Mucosa of descending colon (tissue), 3 donors: ENCODE measurements at places on chromosomes 3 and 15. TPM values are rescaled to one million over a fixed set of nuclear protein-coding genes. Genes with fewer than 3 reads are reported as not detected.

- DNase-seq = no peak
Observed at GRCh38 chr3:74591946-74592345, 22.5 kb downstream of the CNTN3 start.

DNA sequence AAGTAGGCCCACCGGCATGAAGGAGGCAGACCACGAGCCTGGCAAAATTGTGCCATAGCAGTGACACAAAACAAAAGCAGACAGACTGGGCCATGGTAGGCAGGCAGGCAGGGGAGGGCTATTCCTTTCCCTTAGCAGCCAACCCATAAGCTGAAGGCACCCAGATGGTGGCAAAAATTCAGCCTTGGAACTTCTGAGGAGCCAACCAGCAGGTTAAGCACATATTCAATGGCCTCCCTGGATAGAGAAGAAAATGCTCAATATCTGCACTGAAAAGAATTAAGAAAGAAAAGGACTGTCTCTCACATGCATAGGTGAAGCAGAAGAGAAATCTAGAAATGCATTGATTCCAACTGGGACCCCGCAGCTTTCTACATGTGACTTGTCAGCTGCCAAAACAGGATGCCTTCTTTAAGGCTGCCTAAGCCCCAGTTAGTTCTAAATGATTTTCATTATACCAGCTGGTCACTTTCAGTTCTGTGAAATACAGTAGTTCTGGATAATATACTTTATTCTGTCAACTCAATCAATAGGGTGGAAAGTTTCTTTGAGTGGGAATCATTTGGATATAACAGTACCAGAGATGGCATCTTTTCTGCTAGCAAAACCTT lies 2.7 kb downstream of the PRICKLE2 start:
- DNase-seq = no peak

DNA sequence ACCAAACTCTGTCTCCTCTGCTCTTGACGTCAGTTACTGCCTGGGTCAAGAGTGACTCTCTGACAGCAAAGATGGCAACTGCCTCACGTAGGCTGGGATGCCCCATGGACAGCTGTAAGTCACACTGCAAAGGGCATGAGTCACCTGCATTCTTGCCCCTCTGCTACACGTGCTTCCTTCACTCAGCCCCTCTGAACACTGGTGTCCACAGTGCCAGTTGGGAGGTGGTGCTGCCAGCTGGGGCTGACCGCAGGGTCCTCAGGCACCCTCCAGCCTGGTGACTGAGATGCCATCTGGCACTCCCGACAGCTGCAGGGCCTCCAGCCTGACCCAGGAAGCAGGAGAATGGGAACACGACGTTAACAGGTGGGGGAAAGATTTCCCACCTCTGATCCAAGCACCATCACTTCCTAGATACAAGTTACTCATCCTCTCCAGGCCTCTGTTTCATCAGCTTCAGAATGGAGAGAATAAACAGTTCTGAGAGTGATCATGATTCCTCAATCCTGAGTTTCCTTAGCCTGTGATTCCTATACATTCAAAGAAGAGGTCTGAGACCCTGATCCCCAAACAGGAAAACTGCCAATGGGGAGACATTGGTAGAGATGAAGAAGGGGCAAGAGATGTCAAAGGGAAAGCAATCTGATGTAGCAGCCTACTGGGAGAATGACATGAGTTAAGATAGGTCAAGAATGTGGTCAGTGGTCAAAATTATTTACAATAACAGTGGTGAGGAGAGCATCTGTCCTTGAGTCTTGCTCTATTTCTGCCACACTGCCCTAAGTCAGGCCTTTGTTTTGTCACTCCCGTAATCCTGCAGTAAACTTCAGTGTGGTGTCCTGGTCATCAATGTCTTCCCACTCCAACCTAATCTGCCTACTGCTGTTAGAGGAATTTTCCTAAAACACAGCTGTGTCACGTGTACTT lies 86.1 kb upstream of the BCL6 start:
- DNase-seq = no peak

DNA sequence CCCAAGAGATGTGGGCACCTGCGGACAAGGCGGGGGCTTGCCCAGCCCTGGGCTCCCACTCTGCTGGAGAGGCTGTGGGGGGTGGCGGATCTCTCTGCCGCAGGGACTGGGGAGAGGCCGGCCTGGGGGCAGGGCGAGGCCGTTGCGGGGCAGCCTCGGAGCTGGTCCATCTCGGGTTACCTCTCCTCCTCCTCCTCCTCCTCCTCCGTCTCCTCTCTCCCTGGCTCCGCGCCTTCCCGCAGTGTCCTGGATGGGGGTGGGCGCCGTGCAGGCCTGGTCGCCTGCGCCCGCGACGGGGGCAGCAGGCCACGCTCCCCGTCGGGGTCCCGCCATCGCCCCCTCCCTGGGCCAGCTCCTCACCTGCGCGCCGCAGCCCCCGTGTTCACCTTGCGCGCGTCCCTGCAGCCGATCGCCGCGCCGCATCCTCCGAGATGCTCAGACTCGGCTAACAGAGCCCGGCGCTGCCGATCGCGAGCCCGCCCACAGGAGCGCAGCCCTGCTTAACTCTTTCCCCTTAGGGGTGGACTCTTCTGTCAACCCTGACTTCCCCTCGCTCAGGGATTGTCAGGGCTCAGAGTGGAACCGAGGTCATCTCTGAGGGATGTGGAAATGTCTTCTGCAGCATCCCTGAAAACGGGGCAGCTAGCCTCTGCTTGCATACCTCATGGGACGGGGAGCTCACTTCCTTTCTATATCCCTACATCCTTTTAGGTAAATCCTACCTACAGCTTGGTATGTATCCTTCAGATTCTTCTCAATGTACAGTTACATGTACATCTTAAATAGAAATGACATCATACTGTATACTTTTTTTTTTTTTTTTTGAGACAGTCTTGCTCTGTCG lies at the start of gene PRRT3:
Gene PRRT3, minus strand, starts transcription at position 447 of the 844 bp plus-strand sequence. CDS start 2,293 bp downstream, outside the sequence.
- DNase-seq = peak; percentile 69

GRCh38 chr3:55571913-55572312 lies 84.8 kb upstream of the WNT5A start:
- DNase-seq = peak; percentile 54

- no peak for DNase-seq
Observed at GRCh38 chr15:26972636-26973035, 1.7 kb downstream of the GABRG3 start.

DNA sequence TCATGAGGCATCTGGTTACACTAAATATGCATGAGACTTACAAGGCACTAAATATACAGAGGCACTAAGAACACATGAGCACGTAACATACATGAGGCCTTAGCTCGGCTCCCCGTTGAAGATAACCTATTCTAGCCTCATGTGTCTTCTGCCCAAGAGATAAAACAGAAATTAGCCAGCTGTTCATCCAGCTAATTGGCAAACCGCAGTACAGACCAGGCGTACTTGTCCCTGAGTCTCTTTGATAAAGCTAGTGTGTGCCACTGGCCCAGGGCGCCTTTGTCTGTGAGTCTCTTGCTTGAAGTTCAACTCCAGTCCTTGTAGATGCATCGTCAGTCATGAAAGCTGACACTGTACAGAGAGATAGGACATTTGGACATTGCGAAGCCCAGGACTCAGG lies 121.9 kb upstream of the SPATA12 start:
- no peak for DNase-seq

GRCh38 chr3:43197181-43197580 lies 89.2 kb upstream of the SNRK start:
- no peak for DNase-seq

- no peak for DNase-seq
Observed at GRCh38 chr3:15443826-15444524, 16.6 kb downstream of the EAF1 start.

GRCh38 chr3:56459719-56460118 lies 8.5 kb downstream of the ERC2 start:
- no peak for DNase-seq

DNA sequence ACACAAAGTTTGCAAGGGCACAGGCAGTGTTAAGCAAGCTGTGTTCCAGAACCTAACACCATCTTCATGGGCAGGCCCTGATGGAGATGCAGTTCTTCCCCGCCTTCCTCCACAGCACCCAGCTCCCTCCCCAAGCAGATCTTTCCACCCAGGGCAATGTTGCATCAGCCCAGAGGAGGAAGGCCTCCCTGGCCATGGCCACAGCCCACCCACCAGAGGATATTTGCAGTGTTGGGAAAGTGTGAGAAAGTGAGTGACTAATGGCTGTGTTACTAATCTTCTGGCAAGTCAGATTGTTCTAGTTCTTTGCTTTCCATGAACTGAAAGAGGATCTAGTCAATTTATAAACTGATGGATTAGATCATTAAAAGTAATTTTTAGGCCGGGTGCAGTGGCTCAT lies 42.0 kb upstream of the ATP10A start:
- no peak for DNase-seq

DNA sequence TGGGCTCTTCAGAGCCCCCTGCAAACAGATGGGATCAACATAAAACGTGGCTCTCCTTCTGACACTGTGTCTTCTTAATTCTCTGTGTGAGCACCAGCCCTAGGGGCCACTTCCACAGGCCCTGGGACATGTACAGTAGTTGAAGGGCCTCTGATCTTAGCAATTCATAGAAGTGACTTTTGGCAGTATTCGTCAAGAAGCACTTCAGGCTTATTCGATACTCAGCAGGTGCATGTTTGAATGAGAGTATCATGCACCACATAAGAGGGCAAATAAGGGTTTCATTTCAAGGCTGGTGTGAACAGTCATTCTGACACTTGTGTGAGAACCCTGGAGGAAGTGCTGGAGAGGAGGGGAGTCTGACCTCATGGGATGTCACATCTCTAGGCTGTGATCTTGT lies 113.9 kb downstream of the GABRG3 start:
- no peak for DNase-seq

DNA sequence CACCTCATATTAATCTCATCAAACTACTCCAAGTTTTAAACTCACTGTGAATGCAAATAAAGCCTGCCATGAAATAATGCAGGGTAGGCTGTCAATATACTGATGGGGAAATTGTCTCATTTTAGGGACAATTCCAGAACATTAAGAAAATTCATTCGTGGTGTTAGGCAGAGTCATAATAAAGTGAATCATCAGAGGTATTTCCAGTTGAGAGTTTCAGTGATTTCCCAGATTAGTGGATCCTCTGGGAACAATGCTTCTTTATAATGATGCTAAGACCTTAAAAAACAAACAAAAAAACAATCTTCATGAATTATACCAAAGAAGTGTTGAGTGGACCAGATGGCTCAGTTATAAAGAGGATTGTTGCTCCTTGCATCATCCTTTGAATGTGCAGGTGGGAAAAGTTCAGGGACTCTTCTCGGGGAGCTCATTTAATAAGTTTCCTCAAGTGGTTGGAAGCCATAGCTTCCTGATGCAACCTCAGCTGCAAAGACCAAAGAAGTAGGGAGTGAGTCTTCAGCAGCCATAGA lies 360.9 kb upstream of the TRIM42 start:
- no peak for DNase-seq

DNA sequence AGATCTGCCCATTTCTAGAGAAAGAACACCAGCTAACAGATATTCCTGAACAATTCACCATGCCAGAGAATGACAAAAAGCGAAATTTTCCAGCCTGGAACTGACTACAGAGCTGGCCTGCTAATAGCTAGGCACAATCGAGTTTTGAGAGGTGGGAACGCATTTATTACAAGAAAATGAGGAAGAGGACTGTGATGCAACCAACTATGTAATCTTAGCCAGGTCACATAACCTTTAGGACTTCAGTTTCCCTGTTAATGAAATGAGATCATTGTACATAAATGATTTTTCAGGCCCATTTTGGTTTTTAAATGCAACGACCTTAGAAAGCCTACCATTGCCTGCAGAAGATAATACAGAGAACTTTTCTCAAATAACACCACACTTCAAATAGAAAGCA lies 72.1 kb upstream of the SETMAR start:
- no peak for DNase-seq

GRCh38 chr3:46110701-46111493 lies 83.6 kb upstream of the XCR1 start:
- no peak for DNase-seq

- no peak for DNase-seq
Observed at GRCh38 chr3:64766440-64766839, 78.6 kb upstream of the ADAMTS9 start.

DNA sequence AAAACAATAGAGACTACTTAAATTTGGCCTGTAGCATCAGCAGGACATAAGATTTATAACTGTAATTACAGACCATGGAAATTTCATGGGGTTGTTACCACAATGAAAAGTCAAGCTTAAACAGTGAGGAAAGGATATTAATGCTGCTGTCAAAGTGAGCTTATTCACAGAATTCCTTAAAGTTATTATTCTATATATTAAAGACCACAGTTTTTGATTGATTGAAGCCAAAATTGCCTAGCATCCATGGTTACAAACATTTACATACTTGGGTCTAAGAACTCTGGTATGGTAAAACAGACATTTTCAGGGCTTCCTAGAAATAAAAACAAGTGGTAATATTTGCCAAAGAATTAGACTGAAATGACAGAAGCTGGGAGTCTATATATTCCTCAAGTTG lies 248.6 kb downstream of the ATP8B4 start:
- no peak for DNase-seq

GRCh38 chr15:38332711-38333110 lies 80.1 kb downstream of the SPRED1 start:
- DNase-seq = no peak

DNA sequence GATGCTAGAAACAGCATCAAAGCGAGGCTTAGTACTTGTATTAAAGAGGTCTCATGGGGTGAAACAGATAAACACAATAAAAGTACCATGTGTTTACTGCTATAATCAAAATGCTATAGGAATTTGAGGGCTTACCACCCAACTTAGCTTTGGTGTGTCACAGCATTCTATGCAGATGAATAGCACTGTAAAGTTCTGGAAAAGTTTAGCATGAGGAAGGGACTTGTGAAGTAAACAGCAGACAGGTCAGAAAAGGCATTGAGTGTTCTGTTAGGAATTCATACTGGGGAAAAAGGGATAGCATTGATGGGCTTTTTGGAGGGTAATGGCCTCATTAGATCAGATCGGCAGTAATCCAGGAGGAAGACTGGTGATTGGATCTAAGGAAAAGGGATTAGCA lies 505.3 kb downstream of the NLGN1 start:
- DNase-seq = no peak

GRCh38 chr15:39497016-39497758 lies 83.7 kb upstream of the THBS1 start:
- no peak for DNase-seq

GRCh38 chr3:27657871-27658270 lies 64.3 kb downstream of the EOMES start:
- DNase-seq = no peak

GRCh38 chr3:174342171-174342570 lies 517.0 kb upstream of the NAALADL2 start:
- no peak for DNase-seq

Gene INSYN1
- 9.0 TPM for total RNA-seq

Gene DAZL
- total RNA-seq = not detected

Gene ZFAND6
- total RNA-seq = 73.0 TPM

Gene STRIT1
- not detected for total RNA-seq

Gene TMEM207
- not detected for total RNA-seq

Gene STARD9
- total RNA-seq = 42.8 TPM

Gene TFDP2
- 45.1 TPM for total RNA-seq

Gene ATP13A5
- total RNA-seq = 0.61 TPM

Gene PRTG
- 0.41 TPM for total RNA-seq

Gene CKMT1A
- 225 TPM for total RNA-seq

Gene IP6K1
- total RNA-seq = 52.5 TPM

Gene PLSCR5
- not detected for total RNA-seq

Gene CLDN18
- not detected for total RNA-seq
